ENCODE measurements at places on chromosomes 12 and 14.

GRCh38 chr14:69880893-69881292 is 1.7 kb downstream of the SMOC1 start:
- no peak for DNase-seq

DNA sequence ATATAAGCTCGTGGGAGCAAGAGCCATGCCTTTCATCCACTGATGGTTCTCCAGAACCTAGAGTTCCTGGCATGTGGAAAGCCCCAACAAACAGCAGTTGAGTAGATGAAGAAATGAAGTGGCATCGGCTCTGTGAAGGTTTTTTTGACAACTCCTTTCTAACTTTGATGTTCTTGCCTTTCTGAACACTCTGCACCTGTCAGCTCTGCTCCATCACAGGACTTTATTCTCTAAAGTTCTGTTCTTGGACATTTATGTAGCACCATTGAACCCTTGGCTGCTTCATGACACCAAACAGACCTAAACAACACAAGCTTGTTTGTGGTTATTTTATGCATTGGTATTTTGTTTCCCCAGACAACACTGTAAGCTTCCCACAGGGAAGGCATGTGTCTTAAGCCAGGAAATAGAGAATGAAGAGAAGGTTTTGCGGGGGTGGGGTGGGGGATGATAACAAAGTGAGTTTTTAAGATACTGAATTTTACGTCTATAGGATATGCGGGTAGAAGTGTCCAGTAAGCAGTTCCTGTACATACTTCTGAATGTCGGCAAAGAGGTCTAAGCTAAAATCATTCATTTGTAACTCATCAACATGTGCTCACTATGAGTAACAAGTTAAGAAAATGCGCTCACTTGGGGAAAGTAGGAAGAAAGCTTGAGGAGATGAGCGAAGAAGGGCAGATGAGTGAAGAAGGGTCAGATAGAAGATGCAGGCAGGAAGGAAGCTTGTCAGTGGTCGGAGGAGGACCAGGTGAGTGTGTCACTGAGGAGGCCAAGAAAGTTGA is 146.0 kb upstream of the PLEKHG7 start:
- DNase-seq = no peak

DNA sequence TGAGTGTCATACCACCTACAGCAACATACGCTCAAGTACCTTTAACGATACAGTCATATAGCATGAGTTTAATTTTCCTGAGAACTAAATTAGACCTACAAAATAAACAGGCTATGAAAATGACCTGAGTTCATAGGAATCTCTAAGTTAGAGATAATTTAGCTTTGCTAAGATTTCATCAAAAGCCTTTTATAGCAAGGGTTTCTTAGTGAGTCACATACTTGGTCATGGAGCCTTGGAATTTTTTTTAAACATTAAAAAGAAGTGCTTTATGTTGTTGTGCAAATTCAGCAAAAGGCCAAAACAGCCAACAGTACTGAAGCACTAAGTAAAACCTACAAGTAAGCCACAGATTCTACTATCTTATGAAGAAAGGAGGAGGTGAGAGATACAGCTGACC is 93.6 kb upstream of the FERMT2 start:
- DNase-seq = no peak

DNA sequence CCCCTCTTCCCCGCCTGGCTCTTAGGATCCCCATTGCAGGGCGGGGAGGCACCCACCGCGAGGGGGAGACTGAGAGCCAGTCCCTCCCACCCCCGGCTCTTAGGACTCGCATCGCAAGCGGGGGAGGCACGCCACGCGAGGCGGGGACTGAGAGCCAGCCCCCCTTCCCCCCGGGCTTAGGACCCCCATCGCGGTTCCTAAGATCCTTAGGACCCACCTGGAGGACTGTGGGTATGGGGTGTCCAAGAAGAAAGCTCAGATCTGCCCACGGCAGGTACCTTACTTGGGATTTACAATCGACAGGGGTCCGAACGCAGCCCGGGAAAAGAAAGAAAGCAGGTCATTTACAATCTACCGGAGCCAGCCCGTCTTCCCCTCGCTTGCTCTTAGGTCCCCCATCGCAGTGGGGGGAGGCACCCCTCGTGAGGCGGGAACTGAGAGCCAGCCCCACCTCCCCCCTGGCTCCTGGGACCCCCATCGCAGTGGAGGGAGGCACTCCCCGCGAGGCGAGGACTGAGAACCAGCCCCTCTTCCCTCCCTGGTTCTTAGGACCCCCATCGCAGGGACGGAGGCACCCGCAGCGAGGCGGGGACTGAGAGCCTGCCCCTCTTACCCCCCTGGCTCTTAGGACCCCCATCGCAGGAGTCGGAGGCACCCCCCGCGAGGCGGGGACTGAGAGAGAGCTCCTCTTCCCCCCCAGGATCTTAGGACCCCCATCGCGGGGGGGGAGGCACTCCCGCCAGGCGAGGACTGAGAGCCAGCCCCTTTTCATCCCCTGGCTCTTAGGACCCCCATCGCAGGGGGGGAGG is 43.7 kb downstream of the DDX11 start:
- DNase-seq = no peak

DNA sequence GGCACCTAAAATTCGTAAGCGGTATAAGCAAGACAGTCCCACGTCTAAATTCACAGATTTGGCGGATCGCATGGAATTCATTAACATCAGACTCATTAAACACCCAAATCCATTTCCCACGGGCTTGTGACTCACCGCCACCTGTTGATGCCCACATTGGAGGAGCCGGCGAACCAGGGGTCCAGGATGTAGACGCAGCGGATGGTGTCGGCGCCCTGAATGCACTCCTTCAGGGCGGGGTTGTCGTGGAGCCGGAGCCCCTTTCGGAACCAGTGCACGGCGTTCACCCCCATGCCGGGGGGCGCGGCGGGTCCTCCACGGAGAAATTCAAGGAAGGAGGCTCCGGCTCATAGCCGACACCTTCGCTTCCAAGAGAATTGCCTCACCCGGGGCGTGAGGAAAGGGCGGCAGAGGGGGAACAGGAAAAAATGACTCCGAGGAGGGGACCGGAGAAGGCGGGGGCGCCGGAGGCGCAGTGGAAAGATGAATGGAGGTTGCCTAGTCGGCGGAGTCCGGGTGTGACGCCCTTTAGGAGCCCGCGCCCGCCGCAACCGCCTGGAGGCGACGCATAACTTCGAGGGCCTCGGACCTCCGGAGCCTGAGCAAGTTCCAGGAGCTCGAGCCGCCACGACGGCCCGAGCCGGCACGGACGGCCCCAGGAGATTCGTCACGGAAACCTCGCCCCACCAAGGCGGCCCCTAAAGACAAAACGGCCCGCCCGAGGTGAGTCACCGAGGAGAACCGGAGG is 506 bp downstream of the CRY1 start:
- DNase-seq = no peak

- no peak for DNase-seq
Measured at GRCh38 chr14:58844544-58844943, 206.8 kb downstream of the DACT1 start.

- DNase-seq = no peak
Measured at GRCh38 chr14:92465353-92466055, 48.1 kb upstream of the RIN3 start.

- DNase-seq = no peak
Measured at GRCh38 chr14:105980224-105980623, 453.8 kb downstream of the TMEM121 start.

DNA sequence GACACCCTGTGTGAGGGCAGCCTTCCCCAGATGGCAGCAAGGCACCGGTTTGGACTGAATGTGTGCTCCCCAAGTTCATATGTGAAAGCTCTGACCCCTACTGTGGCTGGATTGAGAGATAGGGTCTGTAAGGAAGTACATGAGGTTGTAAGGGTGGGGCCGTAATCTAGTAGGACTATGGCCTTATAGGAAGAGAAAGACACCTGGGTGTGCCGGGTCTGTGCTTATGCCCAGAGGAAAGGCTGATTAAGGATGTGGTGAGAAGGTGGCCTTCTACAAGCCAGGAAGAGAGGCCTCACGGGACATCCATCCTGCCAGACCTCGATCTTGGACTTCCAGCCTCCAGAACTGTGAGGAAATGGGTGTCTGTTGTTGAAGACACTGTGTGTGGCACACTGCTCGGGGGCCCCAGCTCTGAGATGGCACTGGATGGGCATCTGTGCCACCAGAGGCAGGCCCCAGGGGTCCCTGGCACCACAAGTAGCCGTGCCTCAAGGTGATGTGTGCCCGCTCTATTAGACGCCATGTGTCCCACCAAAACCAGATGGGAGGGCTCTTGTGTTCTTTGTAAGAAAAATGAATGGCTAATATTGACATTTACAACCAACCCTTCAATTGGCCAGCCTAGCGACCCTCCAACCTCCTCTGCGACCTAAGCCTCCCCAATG is 22.0 kb downstream of the FGF6 start:
- no peak for DNase-seq

DNA sequence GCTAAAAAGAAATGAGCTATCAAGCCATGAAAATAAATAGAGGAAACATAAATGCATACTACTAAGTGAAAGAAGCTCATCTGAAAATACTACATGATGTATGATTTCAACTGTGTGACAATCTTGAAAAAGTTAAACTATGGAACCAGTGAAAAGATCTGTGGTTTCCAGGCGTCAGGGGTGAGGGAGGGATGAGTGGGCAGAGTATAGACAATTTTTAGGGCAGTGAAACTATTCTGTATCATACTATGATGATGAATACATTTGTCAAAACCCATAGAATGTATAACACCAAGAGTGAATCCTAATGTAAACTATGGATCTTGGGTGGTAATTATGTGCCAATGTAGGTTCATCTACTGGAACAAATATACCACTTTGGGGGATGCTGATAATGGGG is 21.3 kb downstream of the SPX start:
- DNase-seq = no peak

Measured in retinal pigment epithelial cell (primary cell).